ENCODE measurements at places on chromosomes 5 and 9.

DNA sequence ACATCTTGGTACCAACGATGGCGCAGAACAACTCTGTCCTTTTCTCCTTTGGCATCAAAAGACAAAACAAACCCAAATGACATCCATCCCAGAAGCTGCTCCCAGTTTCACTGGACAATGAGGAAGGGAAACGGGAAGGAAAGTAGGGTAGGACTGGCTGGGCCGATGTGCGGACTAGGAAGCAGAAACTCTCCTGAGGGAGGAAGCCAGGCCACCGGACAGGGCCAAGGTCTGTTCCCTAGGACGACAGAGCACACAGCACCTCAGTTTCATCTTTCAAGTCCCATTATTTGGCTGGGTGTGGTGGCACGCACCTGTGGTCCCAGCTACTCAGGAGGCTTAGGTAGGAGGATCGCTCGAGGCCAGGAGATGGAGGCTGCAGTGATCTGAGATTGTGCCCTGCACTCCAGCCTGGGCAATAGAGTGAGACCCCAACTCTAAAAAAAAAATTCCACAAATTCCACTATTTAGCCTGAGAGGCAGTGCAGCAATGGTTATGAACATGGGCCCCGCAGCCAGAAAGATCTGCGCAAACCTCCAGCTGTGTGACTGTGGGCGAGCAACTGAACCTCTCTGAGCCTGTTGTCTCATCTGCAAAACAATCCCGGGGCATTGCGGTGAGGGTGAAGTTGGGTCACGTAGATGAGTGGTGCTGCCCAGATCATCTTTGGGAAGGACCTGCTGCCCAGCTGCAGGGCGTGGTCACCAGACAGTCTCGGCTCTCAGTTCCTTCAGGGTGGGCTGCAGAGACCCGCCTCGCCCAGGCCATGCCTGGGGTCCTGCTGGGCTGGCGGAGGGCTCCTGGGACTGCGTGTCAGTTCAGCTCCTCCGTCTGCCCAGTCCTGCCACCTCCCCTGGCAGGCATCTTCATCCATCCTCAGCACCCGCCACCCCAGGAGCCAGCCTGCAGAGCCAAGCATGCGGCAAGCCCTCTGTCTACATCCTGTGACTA lies 101.2 kb upstream of the RAPGEF1 start:
- no peak for DNase-seq

GRCh38 chr9:121926351-121926801 lies 166.7 kb downstream of the TTLL11 start:
- no peak for DNase-seq

DNA sequence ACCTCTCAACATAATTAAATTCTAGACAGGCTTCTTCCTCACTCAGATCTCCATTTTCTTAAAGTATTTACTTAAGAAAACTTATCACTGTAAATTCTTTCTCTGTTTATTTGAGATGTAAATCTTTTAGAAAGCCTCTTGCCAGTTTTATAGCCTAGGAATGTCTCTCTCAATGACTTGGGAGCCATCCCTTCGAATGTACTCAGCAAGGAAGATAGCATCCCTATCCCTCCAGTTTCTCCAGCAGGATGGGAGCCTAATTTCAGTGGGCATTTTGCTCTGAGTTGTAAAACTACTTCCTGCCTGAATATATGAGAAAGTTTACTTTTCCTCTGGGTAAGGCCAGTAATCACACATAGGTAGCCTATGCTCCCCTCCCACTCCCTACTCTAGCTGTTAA lies 558.5 kb upstream of the ARRDC3 start:
- no peak for DNase-seq

- DNase-seq, result no peak
Measured at GRCh38 chr5:25006734-25007133, 362.0 kb upstream of the CDH10 start.

DNA sequence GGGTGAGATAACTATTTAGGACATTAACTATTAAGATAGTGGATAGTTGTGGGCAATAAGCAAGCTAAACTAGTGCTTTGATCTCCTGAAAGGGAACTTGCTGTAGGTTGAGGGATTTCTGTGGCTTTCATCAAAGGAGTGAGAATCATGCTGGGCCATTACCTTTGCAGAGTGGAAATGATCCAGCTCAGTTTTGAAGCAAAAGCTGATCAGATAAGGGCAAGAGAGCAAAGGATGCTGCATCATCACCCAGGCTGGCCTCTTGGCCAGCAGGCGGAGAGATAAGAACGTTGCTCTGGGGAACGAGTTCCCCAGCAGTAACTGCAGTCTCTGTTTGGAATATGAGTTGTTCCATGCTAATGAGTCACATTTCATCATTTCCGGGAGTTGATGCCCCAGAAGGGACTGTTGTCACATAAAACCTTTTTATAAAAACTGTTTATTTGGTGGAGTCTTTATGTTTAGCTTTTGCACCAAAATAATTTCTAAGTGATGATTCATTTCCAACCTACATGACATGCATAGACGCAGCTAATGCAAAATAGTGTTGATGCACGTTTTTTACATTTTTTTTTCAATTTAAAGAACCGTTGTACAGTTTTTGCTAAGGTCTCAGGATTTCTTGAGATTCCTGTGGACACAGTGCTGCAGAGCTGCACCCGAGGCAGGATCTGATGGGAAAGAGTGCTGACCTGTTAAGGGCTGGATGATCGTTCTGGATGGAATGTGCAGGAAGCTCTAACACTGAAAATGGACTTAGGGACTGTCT lies 99.3 kb downstream of the ACTBL2 start:
- DNase-seq, result no peak

- DNase-seq, result no peak
Measured at GRCh38 chr5:137791799-137792198, 37.6 kb upstream of the HNRNPA0 start.

GRCh38 chr5:15550502-15551112 lies 50.6 kb downstream of the FBXL7 start:
- no peak for DNase-seq

DNA sequence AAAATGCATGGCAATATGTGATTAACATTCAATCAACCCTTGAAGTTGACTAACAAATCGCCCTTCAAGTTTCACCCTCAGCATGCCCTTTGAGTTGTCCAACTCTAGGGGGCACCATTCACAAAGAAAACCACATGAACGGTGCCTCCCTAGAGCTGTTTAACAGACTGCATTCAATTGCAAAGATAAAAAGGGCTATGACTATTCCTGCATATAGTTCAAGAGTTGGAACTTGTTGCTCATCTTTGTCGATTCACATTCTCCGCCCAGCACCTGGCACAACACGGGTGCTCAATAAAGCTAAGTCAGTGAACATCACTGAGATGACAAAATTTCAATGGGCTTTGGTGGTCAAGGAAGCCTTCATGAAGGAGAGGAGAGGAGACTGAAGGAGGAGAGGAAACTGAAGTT lies 69.6 kb upstream of the SLC30A5 start:
- DNase-seq, result no peak

DNA sequence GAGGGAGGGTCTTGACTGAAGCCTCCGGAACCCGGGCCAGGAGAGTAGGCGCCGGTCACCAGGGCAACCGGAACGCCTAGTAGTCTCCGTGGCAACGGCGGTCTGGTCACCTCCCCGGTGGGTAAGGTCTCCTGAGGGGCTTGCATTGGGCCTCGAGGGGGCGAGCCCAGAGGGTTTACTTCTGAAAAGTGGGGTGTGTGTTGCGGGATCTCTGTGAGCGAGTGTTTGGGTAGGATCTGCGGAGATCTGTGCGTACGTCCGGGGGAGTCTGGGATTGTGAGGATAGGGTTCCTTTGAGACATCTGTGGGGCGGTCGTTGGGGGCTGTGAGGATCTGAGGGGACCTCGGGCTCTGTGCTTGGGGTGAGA lies at the start of gene FAM221B:
TSS of gene FAM221B (minus strand) at position 17 of the 368 bp plus-strand sequence. CDS start 2,571 bp downstream, outside the sequence.
- no peak for DNase-seq

DNA sequence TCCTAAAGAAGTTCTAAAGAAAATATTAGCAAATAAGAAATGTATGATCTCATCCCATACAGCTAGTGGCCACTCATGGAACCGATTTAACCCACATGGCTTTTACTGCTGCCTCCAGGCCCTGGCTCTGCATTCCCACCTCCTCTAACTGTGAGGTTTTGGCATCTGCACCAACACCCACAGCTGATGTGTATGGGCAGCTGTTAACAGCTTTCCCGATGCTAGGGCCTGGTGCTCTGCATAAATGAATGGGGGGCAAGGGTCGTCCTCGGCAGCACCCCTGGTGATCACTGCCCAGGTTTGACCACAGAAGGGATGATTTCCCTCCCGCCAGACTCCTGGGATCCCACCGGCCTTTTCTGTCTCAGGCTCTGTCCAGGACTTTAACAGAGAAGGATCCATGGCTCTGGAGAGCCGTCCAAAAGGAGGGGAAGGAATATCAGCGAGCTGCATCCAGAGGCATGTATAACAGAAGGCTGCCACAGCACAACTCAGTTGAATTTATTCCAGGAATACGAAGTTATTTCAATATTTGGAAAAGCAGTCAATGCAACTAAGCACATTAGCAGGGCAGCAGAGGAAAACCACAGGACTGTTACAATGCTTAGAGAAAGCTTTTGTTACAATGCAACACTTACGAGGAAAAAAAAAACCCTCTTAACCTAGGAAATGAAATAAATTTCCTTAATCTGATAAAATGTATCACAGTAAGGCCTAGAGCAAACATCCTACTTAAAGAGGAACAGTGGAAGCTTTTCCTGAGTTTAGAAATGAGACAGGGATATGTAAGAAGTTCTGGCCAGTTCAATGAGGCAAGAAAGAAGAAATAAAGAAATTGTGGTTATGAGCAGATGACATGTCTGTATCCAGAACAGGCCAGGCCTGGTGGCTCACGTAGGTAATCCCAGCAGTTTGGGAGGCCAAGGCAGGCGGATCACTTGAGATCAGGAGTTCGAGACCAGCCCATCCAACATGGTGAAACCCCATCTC lies 63.1 kb downstream of the NACC2 start:
- no peak for DNase-seq

GRCh38 chr9:84254972-84255371 lies 85.6 kb downstream of the SLC28A3 start:
- DNase-seq, result no peak

- DNase-seq, result no peak
Measured at GRCh38 chr5:14277385-14278320, 134.5 kb downstream of the TRIO start.

- DNase-seq, result no peak
Measured at GRCh38 chr5:516338-516925, 7.8 kb downstream of the SLC9A3 start.

GRCh38 chr5:26894719-26895263 lies 143.6 kb downstream of the CDH9 start:
- no peak for DNase-seq

GRCh38 chr9:79661279-79661678 lies 89.5 kb downstream of the TLE4 start:
- no peak for DNase-seq

DNA sequence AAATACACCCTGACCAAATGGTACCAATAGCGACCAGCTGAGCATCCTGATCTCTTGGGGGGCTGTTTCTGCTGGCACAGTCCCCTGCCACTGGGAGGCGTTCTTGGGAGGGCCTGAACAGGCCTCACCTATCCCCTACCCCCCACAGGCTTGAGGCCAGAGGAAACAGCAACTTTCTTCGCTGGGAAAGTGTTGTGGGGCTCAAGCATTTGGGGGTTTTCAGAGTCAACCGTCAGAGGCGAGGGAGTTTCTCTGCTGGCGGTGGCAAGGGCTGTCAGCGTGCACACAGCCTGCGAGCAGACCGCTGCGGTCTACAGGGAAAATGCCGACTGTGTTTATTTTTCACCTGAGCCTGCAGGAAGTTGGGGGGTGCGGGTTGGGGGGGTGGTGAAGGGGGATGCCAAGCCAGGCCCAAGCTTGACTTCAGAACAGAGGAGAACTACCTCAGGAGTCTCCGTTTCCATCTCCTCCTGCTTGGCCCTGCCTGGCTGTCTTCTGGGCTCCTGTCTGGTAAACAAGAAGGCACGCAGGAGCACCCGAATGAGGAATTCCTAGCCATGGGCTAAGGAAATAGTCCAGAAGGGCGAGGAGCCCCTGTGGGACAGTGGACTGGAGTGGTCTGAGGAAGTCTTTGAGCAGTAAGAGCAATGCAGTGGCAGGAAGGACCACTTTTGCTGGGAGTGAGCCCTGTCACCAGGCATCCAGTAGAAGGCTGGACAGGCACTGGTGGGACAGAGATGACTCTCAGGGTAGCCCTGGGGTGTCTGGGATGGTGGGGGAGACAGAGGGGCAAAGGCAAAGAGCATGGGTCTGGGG lies 18.1 kb downstream of the TCF7 start:
- DNase-seq, result peak; percentile 78

GRCh38 chr5:55699041-55699688 lies 13.0 kb downstream of the SLC38A9 start:
- no peak for DNase-seq

GRCh38 chr5:163339148-163339547 lies 98.2 kb upstream of the CCNG1 start:
- DNase-seq, result no peak

GRCh38 chr5:74275171-74275992 lies 365.1 kb downstream of the ENC1 start:
- DNase-seq, result no peak

GRCh38 chr9:33158843-33159776 lies 8.0 kb downstream of the B4GALT1 start:
- DNase-seq, result no peak

DNA sequence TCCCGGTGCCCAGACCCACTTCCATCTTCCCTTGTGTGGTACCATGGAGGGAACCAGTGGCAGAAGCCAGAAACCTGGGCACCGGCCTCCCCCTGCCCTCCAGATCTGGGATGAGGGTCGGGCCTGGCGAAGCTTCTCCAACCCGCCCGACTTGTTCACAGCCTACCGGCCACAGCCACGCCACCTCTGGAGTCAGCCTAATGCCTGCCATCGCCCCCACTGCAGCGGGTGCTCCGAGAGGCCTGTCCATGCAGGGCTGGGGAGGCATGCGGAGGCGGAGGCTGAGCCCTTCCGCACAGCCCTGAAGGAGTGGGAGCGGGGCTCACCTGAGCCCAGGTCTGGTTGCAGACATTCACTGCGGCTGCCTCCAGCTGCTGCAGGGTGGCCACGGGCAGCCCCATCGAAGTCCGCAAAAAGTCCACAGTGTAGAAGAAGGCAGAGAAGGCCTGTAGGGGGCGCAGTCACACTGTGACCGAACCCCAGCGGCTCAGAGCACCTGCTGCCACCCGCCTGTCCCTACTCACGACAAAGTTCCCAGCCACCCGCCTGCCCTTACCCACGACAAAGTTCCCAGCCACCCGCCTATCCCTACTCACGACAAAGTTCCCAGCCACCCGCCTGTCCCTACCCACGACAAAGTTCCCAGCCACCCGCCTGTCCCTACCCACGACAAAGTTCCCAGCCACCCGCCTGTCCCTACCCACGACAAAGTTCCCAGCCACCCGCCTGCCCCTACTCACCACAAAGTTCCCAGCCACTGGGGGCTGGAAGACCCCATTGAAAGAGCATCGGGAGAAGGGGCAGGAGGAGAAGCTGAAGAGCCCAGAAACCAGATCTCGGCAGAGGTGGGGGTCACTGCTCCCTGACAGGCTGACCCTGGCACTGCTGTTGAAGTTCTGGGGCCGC lies 3.8 kb upstream of the NPDC1 start:
- DNase-seq, result no peak

DNA sequence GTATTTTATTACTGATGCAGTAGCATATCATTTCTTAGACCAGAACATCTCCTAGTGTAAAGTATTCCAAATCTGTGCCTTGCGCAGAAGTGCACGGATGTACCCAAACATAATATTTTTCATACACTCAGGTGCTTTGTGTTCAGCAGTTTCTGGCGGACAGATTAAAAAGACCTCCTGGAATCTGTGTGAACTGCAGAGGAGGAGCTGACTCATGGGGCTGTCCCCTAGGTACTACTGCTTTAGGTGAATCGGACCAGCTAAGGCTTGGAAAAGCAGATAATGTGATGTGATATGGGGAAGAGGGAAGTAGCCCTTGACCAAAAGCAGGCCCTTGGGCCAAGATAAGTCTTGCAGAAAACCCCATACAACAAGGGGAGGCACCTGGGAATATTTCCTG lies 310.1 kb downstream of the PLK2 start:
- no peak for DNase-seq

GRCh38 chr5:134523543-134524271 lies 1.8 kb upstream of the JADE2 start:
- DNase-seq, result no peak

All from T follicular helper cell (primary cell).